GM03348 (cell line): ENCODE measurements at places on chromosomes 6 and 20.

- peak; percentile 65 for DNase-seq
These were observed 148.3 kb downstream of the GPX5 start for GRCh38 chr6:28673787-28674671.

GRCh38 chr6:145289573-145289972 lies 445.7 kb downstream of the EPM2A start:
- DNase-seq: no peak

- no peak for DNase-seq
These were observed 940.2 kb upstream of the CITED2 start for GRCh38 chr6:140314682-140315081.

- no peak for DNase-seq
These were observed 60.8 kb downstream of the STX11 start for GRCh38 chr6:144211160-144211559.

DNA sequence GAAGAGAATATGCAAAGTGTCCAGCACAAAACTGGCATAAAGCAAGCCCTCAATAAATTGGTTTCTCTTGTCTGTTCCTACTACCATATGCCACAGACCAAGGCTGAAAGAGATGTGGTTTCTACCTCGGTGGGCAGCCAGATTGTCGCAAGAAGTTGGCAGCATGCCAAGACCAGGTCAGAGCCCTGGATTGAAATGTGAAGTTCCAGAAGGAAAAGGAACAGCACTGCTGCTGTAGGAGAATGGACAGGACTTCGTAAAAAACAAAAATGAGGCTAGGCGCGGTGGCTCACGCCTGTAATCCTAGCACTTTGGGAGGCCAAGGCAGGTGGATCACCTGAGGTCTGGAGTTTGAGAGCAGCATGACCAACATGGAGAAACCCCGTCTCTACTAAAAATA lies 22.1 kb downstream of the MRPL14 start:
- DNase-seq: no peak

DNA sequence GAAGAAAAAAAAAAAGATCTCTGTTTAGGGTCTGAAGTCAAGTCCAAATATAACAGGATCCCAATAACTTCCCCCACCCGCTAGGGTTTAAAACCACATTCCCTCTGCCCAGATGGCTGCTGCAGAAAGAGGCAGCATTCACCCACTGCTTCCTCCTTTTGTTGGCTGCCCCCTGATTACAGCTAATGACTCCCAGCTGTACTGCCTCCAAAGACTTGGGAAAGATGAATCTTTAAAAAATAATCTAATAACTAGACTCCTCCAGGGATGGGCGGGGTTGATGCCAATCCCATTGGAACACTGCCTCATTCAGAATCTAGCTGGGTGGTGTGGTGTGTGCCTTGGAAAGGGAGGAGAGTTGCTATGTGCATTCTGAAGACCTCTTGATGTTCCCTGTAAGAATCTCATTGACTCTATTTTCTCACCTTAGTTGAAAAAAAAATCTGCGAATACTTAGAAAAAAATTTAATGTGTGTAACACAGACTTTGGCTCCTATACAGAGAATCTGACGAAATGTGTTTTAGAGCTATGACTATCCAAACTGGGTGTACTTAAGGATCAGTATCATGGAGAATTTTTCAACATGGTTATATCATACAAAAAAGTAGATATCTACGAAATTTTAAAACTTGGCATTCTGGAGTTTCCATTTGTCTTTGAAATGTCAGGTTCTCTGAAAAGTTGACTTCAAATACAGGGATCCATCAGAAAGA lies 174.0 kb downstream of the RNF144B start:
- no peak for DNase-seq

GRCh38 chr20:33817411-33817810 lies 6.3 kb downstream of the CHMP4B start:
- no peak for DNase-seq

- DNase-seq: no peak
These were observed 11.6 kb upstream of the VNN1 start for GRCh38 chr6:132725471-132725870.

GRCh38 chr6:67199425-67199824 lies 1435.7 kb upstream of the ADGRB3 start:
- no peak for DNase-seq

- DNase-seq: no peak
These were observed 17.2 kb upstream of the WFDC10A start for GRCh38 chr20:45612314-45612713.

DNA sequence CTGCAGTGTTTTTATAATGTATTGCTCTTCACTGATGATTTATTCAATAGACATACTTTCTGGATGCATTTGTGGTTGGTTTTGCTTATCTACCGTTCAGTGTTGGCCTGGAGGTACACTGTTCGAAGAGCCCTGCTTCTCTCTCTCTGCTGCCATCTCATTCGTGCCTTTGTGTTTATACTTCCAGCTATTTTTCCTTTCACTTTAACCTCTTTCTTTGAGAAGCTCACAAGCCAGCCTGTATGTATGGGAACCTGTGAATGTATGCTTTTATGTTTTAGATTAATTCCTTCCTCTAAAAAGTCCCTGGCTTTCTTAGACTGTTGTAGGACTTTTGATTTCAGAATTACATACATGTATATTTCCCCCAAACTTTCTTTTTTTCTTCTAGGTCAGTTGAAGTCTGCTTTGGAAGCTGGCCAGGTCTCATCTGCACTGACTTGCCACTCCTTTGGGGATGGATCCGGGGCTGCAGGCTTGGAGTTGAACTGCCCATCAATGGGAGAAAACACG lies 83.0 kb downstream of the SCAND1 start:
- no peak for DNase-seq

GRCh38 chr20:59403962-59404314 lies 103.5 kb downstream of the EDN3 start:
- DNase-seq: no peak

DNA sequence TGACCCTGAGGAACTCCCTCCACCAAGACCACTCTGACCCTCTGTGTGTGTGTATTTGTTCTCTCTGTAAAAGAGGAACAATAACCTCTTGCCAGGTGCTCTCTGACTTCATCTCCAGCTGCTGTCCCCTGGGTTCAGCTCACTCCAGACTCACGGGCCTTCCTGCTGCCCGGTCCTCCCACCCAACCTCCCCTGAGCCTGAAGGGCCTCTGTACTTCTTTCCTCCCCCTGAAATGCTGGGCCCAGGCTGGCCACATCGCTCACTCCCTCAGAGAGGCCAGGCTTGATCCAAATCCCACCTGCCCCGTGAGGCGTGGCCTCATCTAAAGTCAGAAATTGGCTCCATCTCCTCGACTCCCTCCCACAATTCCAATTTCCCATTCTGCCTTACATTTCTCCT lies 202.4 kb downstream of the PRKN start:
- no peak for DNase-seq

DNA sequence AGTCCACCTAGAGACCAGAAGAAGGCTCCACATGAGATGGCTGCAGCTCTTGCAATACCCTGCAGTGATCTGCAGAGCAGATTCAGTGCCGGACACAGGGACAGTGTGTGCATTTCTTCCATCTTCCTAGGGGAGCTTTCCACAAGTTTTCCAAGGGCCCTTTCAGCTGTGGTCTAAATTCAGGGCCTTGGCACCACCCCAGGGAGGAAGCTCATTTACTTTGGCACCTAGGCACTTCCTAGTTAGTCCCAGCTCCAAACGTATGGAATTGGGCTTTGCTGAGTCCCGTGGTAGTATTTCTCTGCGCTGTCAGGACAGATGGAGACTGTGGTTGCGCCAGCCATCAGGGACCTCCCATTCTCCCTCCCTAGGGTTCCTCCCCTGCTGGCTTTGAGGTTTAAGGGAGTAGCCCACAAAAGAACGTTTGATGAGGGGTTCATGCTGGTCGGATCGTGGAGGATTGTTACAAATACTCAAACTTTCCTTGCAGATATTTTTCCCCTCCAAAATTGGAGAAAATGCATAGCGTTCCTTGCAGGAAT lies 182.3 kb upstream of the UST start:
- no peak for DNase-seq

DNA sequence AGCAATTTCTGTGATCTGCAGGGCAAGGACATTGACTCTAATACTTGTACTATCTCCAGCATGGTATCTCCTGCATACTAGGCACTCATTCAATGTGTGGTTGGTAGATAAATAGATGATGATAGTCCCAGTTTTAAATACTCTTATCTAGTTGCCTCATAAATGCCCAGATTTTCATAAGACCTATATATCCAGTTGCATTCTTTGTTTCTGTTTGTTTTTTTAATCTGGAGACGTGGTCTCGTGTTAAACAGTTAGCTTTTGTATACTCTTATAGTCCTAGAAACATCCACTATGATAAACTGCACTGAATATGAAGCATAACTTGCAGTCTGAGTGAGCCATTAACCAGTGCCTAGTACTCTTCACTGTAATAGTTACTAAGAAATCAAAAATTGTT lies 35.5 kb upstream of the SUMO4 start:
- no peak for DNase-seq

DNA sequence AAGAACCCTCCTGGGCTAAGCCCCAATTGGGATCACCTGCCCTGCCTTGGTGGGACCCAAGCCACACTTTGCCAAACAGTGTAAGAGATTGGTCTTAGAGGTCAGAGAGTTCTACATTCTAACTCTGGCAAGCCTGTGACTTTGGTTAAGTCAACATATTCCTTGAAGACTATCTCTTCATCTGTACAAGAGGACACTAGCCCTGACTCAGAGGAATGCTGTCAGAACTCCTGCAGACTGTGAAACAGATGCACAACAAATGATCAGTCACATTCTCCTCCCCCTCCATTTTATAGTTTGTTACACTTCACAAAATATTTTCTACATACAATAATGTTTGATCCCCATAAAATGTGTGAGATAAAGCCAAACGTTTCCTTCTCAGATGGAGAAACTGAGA lies 91.7 kb upstream of the EPB41L1 start:
- DNase-seq: peak; percentile 46

- no peak for DNase-seq
These were observed 1.9 kb downstream of the PRELID3B start for GRCh38 chr20:59040667-59041066.

DNA sequence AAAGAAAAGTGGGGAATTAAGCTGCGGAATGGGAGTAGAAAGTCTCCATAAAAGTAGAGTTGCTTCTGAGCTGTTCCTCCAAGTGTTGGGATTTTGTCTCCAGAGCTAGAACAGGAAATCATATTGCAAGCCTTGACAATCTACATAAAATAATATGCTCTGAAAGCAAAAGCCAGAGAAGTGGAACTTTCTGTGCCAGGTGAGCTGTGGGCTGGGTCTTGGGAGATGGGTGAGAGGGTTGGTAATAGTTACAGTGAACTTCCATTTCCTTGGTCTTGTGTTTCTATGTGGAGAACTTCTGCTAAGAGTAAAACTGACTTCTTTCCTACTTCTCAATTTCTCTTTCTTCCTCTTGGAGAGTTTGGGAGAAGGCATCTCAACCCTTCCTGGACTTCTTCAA lies 6.3 kb upstream of the HMGN4 start:
- DNase-seq: no peak

DNA sequence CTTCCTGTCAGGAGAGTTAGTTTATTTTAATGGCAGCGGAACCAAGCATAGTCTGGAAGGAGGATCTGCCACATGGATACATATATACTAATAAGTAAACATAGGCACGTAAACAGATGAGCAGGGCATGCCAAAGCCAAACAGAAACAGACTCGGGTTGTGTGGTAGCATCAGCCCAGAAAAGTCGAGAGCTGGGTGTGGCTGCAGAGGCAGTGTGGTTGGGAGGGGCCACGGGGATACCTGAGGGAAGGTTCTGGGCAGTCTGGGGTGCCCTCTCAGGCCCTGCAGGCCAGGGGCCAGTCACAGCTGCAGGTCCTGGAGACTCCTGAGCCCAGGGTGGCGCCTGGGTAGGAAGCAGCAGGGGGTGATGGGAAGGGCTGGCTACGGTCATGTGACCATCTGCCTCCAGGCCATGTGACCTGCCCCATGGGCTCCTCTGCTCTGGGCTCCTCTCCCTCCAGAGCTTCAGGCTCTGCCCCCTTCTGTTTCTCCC lies 42.8 kb upstream of the MRPS10 start:
- DNase-seq: peak; percentile 55

GRCh38 chr6:71312089-71312488 lies 23.5 kb downstream of the OGFRL1 start:
- no peak for DNase-seq

DNA sequence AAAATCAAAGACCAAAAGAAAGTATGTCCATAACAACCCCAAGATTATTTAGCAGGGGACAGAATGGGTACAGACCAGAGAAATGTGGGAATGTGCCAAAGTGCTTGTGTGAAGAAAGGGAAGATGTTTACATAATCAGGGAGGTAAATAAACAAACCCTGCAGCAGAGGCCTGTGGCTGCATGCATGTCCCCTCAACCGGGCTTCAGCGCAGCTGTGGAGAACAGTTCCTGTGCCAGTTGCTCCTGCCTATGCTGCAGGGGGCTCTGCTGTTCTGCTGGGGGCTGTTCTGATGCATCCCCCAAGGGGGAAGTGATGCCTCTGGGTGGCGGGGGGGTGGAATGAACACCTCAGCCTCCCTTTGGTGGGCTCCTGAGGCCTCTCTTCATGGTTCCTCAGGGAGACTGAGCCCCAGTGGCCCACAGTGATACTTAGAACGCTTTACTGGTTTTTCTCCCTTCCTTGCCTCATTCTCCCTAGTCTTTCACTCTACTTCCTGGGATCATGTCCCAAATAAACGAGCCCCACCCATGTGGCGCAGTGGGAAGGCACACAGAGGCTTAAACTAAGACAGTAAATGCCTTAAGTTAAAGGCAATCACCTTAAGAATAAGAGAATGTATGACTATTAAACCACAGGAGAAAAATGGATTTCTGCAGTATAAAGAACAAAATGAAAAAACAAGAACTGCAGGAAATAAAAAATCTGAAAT lies 23.0 kb downstream of the RAB23 start:
- DNase-seq: no peak

- peak; percentile 26 for DNase-seq
These were observed 25.2 kb downstream of the MANBAL start for GRCh38 chr20:37314617-37315016.

DNA sequence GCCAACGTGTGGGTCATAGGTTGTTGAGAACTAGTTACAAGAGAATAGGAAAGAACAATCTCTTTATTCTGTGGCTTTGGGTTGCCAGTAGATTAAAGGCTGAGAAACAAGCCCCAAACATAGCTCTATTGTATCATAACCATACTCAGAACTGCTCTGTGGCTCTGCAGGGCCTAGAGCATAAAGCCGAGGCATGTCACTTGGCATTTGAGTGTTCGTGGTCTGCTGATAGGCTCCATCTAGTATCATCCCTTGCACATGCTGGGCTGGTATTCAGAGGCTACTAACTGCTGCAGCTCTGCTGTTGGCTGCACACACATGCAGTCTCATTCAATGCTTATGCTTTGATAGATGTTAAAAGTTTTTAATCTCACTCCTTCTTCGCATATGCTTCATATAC lies 157.9 kb downstream of the OGFRL1 start:
- DNase-seq: peak; percentile 6

DNA sequence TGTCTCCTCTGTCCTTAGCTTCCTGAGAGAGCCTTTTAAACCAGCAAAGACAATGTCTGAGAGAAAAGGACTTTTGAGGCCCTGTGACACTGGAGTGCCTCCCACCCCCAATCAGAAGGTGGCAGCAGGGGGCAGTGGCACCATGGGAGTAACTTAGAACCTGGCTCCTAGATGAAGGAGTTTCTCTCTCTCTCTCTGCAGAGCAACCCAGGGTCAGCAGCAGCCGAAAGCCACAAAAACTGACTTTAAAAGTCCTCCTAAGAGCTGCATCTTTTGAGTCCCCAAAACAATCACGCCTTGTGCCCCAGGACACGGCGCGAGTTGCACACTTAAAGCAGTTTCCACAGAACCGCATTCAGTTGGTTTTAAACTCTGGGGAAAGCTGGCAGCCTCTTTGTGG lies 5.3 kb upstream of the TCP11 start:
- DNase-seq: peak; percentile 46
